ENCODE measurements at places on chromosomes 7 and 10.

- DNase-seq, result no peak
Measured at GRCh38 chr10:26914898-26915297, 54.1 kb upstream of the ABI1 start.

DNA sequence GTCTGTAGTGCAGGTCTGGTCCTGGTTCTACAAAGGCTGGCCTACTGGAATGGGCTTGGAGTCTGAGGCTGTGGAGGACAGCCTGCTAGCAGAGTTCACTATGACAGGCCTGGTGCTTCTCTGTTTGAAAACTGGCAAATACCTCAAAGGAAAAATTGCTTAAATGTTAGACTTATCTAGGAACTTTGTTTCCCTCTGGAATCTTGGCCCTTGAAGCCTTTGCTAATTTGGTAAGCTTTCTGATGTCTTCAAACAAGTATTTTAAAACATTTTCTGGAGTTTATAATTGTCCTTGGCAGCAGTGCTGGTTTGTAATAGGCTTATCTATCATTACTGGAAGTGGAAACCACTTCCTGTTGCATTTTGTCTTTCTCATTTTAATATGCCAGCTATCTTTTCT is 139.7 kb downstream of the TMEM26 start:
- no peak for DNase-seq

GRCh38 chr10:22649390-22649841 is 65.0 kb downstream of the PIP4K2A start:
- no peak for DNase-seq

- no peak for DNase-seq
Measured at GRCh38 chr10:132994185-132994796, 51.9 kb upstream of the CFAP46 start.

GRCh38 chr7:28748933-28749584 is 209.1 kb downstream of the TRIL start:
- peak; percentile 16 for DNase-seq

- DNase-seq, result no peak
Measured at GRCh38 chr7:144709066-144709465, 126.8 kb downstream of the TPK1 start.

DNA sequence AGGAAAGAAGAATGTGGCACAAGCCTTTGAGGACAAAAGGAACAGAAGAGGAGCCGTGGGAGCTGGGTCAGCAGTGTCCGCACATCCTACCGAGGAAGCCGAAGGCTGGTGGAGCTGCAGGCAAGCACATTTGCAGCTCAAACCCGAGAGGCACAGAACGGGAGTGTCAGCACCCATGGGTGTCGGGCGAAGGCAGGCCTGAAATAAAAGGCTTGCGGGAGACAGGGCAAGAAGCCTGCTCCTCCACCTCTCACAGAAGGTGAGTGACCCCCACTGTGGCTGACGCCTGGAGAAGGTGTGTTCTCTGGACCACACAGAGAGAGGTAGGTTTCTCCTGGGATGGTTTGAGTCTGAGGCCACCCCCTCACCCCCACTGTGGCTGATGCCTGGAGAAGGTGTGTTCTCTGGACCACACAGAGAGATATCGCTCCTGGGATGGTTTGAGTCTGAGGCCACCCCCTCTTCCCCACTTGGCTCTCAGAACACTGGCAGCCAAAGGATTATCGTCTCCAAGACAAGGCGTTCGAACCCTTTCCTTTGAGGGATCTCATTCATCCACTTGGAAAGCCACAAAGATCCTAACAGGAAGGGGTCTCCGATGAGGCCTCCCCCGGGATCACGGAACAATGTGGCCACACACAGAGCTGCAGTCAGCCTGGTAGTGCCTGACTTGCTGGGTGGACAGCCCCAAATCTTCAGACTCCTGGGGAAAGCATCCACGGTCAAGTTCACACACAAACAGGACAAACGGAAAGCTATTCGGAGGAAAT is 21.6 kb upstream of the GTPBP4 start:
- no peak for DNase-seq

GRCh38 chr10:117532451-117533107 is 10.0 kb upstream of the EMX2 start:
- no peak for DNase-seq

DNA sequence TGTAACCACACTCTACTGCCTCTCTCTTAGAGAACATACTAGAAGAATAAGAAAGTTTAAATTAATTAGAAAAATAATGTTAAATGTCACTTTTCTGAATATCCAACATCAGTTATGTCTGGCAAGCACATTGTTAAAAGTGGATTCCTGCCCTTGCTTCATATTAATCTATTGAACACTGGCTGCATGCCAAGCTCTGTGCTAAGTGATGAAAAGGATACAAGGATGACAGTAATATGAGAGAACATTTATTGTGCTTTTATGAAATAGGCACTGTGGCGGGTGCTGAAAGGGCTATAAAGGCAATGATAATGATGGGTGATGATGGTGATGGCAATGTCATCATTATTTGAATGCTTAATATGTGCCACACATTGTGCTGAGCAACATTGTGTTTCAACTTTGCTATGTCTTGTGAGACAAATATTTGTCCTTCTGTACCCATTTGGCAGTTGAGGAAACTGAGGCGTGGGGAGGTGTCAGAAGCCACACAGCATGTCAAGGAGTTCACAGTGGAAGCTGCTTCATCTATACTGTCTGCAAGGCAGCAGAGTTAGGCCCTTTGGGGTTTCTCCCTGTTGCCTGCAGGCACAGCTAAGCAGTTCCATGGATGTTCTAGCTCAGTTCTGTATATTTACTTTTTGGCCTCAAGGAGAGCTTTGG is 64.2 kb upstream of the RAPGEF5 start:
- DNase-seq, result no peak

DNA sequence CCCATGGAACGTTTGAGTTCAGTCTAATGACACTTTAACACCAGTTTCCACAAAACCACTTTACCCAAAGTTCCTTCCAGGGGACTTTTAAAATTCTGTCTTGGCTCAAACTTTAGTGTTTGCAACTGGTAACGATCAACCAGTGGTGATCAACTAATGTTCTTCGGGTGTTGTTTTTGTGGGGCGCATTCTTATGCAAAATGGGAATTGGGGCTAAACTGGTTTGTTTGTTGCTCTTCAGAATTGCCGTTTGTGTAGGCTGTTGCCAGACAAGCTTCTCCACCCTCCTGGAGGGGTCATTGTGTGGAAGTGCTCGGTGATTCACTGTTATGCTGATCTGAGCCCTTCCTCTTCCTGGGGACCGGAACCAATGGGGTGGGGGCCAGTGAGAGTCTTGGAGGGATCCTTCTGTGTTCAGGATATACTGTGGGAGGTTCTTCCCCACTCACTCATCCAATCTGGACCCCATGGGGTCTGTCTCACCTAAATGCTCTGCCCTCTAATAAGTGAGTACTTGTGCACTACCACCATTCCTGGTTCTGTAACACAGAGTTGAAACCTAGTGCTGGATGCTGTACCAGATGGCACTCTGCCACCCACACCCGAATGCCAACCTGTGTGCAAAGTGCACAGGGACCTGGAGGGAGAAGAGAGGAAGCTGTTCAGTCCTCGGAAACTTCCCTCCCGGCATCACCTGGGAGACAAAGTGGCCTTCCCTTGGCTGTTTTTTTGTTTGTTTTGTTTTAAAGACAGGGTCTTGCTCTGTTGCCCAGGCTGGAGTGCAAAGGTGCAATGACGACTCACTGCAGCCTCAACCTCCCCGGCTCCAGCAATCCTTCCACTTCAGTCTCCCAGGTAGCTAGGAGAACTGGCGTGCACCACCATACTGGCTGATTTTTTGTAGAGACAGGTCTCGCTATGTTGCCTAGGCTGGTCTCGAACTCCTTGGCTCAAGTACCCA is 2.1 kb downstream of the NFE2L3 start:
- no peak for DNase-seq

DNA sequence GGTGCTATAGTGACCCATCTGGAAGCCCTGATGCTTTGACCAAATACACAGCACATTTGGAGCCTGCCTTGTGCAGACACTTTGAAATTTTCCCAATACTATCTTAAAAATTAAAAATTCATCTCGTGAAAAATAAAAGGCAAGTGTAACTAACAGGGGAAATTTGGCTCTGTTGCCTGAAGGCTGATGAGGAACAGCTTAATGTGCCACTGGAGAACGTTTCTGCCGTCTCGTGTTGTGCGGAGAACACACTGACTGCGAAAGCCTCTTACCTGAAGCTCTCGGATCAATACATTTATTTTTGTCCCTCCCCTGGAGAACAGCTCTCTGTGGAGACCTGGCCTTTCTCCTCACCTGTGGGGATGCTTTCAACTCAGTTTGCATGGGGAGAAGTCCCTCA is 77.2 kb upstream of the CHST15 start:
- DNase-seq, result no peak

DNA sequence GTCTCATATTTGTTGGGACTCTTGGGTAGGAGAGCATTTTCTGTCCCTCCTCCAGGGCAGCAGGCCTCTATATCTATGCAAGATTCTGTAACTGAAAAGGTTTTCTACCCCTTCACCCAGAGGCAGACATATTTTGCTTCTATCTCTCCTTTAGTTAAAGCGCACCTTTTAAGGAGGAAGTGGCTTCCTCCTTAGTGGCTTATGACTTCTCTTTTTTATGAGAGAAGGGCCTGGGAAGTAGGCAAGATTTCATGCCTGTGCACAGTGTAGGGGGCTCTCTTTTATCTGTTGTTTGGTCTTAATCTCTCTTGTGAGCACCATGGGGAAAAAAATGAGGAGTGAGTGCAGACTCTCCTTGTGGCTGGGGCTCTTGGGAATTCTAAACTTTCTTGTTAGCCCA is 122.1 kb downstream of the LRMDA start:
- DNase-seq, result peak; percentile 29

DNA sequence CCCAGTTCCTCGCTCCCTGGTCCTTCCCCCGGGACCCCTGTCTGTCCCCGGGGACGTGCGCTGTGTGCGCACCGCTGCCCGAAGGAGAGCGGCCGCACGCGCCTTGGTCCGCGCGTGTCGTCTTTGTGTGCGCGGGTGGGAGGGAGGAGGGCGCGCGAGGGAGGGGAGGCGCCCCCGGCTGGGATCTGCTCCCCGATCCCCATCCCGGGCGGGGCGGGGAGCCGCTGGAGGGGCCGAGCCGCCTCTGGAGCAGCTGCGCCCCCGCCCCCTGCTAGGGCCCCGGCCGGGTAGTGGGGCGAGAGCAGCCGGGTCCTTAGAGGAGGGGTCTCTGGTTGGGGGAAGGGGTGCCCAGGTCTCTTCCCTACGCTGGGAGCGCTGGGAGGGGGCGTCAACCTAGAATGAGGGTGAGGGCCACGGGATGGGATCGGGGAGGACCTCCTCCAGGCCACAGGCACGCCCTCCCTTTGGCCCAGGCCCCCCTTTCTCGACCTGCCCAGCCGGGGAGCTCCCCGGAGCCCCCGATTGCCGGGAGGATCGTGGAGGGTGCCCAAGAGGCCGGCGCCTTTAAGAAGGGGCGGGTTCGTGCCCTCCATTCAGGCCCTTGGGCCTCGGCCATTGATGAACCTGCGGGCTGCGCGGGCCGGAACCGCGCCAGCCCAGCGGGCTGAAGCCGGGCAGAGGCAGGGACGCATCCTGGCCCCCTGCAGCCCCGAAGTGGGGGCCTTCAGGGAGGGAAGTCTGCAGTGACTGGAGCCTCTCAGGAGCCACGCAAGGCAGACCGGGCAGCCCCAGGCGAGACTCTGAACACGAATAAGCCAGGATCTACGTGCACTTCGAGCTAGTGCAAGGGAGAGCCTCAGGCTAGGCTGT is 678 bp downstream of the SH2B2 start:
- no peak for DNase-seq

DNA sequence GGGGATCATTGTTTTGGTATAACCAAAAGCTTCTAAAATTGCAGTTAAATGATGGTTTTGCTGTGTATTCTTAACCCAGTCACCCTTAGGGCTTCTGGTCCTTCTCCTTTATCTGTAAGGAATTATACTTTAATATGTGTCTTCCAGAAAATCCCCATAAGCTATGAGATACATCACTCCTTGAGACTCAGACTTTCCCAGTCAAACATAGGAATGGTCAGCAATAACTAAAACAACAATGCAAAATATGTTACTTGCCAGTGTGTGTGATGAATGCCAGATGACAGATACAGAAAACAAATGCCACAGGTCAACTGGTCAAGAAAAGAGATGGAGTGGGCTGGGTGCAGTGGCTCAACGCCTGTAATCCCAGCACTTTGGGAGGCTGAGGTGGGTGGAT is 10.1 kb downstream of the ADD3 start:
- no peak for DNase-seq

DNA sequence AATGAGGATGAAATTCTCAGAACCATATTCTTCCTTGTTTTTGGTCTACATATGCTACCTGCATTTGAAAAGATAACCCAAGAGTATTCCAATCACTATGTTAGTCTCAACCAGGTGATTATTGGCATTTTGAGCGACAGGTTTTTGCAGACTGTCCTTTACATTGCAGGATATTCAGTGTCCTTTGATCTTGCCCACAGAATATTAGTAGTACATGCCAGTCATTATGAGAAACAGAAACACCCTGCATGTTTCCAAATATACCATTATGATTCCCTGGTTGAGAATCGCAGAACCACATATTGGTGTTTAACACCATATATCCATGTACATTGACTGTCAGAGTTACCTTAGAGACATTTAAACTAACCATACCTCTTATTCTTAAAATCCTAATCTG is 30.6 kb downstream of the TMEM243 start:
- DNase-seq, result no peak

- no peak for DNase-seq
Measured at GRCh38 chr7:140236626-140237025, 59.8 kb upstream of the KDM7A start.

DNA sequence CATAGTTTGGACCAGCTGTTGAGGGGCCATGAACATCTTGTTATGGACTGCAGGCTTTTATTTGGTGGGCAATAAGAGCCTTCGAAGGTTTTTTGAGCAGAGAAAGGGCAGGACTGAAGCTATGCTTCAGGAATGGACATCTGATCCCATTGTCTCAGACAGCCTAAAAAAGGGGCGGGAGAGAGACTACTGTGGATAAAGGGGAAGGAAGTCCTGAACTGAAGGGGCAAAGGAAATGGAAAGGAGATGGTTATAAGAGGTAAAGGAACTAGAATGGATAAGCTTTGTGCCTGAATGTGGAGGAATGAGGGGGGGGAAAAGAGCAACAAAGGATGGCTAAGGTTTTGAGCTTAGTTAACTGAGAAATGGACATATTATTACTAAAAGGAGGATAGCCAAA is 172.5 kb downstream of the SKAP2 start:
- peak; percentile 49 for DNase-seq

All from GDM1 (cell line).